ENCODE measurements at places on chromosomes 6 and 20.

GRCh38 chr6:21594416-21595281 is 1.1 kb downstream of the SOX4 start:
- DNase-seq, result peak; percentile 52

- no peak for DNase-seq
These were observed 70.2 kb downstream of the CEP57L1 start for GRCh38 chr6:109165392-109165974.

DNA sequence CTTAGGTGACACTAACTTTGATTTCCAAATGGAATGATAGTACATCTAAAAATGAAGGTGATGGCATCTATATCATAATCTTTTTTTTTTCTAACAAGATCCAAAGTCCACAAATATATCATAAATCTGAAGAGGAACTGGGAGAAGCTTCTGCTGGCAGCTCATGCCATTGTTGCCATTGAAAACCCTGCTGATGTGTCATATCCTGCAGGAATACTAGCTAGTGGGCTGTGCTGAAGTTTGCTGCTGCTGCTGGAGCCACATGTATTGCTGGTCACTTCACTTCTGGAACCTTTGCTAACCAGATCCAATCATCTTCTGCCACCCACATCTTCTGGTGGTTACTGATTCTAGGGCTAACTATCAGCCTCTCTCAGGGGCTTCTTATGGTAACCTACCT is 27.4 kb upstream of the KHDC1 start:
- DNase-seq, result no peak

GRCh38 chr20:7926767-7927166 is 13.5 kb downstream of the HAO1 start:
- peak; percentile 5 for DNase-seq

DNA sequence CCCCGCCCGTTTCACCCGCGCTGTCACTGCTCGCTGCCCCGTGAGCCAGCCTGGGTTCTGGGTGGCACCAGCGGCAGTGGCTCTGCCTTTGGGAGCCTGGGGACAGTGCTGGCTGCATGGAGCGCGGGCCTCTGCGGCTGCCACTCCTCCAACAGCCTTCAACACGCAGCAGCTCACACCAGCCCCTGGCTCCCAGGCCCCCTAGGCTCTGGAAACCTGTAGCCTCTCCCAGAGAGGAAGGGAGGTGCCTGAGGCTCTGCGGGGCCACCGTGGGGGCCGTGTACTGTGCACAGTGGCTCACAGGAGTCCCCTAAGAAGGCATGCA is 163.9 kb upstream of the AFDN start:
- no peak for DNase-seq

DNA sequence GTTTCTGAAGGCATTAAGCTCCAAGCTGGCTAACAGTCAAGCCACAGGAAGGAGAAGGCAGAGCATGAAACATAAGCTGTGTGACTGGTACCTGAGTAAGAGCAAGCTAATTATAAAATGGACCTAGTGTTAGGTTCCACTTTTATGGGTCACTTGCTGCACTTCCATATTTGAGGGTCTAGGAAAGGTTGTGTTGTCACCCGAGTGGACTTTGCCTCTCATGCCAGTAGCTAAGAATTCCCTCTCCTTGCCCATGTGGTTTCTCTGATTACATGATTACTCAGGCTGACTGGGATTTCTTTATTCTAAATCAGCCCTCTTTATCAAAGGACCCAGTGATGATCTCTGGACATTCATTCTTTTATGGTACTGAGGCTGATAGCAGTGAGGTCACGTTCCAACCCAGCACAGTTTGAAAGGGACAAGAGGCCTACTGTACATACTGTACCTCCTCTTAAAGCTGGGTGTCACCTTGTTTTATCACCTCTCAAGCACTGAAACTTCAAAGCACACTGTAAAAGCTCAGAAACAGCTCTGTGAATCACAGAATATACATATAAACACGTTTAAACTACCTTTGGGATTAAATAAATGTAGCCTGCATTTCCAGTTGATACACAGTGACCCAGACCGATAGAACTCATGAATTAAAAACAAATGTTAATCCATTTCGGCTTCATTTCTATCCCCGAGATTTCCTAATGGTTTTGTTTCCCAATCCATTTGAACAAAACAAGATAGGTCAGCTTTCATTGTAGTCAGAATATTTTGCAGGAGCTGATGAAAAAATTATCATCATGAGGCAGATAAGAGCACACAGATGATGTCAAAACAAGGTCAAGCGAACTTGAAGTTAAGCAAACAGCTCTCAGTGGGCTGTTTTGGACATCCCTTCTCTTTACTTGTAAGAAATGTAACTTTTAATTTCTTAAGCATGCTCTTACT is 96.5 kb downstream of the ALDH8A1 start:
- DNase-seq, result no peak

DNA sequence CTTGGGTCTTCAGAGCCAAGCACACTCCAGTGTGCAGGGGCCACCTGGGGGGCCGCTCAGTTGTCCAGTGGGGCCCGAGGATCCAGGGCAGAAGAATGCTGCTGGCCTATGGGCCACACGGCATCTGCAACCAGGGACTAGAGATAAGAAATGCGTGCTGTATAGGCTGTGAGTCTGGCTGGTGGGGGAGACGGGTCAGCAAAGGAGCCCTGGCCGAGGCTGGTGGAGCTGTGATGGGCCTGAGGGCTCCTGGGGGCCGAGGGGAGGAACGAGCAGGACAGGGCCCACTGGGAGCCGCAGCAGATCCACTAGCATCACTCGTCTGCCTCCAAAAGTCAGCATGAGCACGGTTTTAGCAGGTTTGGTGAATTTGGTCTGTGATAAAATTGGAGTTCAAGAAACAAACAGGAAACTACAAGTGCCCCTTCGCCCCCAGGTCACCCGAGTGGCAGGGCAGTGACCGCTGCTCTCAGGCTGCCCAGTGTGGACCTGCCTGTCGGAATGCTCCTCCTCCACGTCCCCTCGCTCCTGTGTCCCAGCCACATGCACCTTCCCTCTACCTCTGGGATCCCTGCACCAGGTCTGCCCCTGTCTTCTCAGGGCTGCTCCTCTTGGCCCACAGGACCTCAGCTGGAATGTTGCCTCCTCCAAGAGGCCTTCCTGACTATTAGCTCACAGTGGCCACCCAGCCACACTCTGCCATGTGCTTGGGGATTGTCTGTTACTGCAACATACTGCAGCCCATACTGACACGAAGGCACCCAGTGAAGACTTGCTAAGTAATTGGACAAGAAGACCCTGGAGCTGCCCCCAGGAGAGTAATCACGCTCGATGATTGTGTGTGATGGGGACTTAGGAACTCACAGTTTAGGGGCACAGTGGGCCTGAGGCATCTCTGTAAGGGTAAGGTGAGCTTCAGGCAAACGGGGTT is 10.9 kb downstream of the ACSS1 start:
- DNase-seq, result no peak

- DNase-seq, result no peak
These were observed 578.2 kb downstream of the MEI4 start for GRCh38 chr6:78231002-78231401.

GRCh38 chr6:42188406-42188805 is 6.3 kb downstream of the GUCA1B start:
- DNase-seq, result no peak

- DNase-seq, result no peak
These were observed 42.0 kb downstream of the IRAK1BP1 start for GRCh38 chr6:78909391-78909790.

DNA sequence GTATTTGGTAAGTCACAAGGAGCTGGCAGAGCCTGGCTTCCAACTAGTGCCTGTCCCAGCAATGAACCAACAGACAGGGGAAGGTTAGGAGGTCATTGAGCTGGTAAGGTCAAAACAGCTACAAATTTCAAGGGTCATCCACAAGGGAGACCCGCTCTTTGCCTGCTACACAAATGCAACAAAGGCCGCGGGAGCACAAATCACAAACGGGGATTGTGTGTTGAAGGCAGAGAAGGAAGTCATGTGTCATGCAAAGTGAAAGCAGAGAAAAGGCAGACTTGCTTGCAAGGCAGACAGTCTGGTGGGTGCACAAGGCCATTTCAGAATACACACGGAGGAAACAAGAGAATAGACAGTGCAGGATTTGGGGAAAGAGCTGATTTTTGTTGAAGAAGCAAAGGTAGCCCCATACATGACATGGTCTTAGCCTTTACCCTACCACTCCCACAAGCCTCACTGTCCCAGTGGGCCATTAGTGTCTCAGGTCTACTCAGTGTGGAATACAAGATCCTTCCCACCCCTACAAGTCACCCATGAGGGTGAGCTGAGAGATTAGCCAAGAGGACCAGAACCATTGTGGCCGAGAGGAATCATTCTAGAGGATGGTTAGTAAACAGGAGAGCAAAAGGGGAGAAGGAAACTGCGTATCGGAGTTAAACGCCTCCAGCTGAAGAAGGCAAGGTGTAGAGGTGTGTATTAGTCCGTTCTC is 18.1 kb upstream of the SAMHD1 start:
- DNase-seq, result no peak

DNA sequence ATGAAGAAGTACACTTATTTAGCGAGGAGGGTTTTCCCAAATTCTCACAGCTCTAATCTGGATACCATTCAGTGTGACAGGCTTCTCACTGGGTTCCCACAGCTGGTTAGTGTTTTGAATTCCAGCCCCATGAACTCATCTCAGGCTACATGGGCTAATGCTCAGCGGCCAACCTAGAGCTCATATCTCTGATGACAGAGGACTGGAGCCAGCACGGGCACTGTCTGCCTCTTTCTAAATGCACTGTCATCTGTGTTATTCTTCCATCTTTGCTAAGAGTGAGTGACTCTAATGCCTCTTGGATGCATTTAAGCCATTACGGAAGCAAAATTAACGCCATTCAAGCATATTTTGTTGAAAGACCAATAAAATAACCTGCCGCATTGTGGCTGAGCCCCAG is 308.9 kb upstream of the JAG1 start:
- no peak for DNase-seq

DNA sequence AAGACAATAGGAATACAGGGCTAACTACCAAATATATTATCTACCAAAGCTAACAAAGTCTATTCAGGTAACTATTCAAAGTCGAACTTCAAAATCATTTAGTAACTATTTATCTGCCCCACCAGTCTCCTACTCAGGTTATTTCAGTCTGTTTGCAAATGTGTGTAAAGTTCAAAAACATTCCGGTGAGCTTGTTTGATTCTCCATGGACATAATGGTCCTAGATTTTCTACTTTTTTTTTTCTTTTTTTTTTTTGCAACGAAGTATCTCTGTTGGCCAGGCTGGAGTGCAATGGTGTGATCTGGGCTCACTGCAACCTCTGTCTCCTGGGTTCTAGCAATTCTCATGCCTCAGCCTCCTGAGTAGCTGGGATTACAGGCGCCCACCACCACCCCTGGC is 236.0 kb upstream of the FOXQ1 start:
- no peak for DNase-seq

DNA sequence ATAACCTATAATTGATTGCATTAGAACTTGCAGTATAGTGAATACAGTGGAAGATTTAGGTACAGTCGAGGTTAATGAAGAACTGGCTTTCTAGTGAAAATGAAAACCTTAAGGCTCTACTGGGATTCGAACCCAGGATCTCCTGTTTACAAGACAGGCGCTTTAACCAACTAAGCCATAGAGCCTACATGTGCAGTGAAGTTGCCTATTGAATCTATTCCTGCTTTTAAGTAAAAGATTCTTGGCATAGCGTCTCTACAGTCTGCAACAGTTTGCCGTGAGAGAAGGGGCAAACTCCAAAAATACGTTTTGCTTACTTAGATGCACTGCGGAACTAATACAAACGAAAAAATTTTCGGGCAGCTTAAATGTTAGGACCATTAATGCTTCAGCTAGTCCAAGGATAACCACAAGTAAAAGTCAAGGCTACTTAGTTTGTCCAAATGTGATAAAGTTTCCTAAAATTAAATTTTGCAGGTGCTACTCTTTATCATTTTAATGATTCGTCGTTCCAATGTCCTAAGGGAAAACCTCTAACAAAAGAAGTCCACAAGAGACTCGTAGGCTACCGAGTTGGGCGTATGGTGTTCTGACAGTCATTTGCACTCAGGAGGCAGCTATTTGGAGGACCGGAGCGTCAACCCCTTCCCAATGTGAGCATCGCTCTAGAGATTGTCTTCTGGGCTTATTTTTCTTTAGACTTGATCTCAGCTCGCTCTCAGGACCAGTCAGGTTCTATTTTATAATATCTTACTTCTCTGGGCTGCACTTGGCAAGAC is 31.3 kb upstream of the ZSCAN23 start:
- no peak for DNase-seq

GRCh38 chr6:18562726-18563125 is 175.6 kb downstream of the RNF144B start:
- no peak for DNase-seq

DNA sequence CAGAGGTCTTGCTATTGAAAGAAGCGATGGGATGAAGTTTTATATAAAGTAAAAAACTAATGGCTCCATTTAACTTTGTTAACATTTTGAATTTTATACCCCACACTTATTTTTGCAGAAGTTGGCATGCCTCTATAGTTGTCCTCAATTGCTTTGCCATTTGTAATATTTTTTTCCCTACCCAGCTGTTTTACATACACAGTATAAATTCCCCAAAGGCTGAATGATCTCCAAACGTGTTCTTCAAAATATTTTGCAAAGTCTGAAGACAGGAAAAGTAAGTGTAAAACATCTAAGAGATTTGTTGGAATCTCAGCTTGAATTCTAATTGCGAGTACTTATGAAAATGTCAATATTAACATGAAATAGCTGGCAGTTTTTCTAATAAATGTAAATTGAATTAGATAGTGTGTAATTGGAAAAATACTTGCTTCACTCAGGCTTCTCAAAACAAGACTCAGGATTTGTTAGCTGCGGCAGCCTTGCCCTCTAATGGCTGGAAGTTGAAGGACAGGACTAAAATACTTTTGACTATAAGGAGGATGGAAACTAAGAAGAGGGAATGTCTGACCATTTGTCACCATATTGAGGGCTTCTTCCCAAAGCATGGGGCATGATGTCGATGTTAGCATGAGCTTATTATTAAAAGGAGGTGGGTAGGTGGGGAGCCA is 226.8 kb downstream of the UST start:
- DNase-seq, result peak; percentile 5

DNA sequence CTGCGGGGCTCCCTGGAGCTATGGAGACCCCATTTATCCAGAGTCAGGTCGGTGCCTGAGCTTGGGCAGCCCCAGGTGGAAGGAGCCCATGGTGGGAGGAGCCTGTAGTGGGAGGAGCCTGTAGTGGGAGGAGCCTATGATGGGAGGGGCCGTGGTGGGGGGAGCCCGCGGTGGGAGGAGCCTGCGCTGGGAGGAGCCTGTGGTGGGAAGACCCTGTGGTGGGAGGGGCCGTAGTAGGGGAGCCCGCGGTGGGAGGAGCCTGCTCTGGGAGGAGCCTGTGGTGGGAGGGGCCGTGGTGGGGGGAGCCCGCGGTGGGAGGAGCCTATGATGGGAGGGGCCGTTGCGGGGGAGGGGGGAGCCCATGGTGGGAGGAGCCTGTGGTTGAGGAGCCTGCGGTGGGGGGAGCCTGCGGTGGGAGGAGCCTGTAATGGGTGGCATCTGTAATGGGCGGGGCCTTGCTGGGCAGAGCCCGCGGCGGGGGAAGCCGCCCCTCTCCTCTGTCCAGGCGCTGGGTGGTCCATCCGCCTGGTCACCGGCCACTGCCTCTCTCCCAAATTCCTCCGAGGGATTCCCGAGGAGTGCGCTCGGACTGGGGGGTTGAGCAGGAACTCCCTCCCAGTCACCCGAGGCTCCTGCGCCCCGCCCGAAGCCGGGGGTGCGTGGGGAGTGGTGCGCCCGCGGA is 567 bp upstream of the FNDC11 start:
- no peak for DNase-seq
